ENCODE measurements at places on chromosomes 5 and 9.
A peak's percentile ranks its signal among the peaks of the same experiment; 100 is the strongest.

DNA sequence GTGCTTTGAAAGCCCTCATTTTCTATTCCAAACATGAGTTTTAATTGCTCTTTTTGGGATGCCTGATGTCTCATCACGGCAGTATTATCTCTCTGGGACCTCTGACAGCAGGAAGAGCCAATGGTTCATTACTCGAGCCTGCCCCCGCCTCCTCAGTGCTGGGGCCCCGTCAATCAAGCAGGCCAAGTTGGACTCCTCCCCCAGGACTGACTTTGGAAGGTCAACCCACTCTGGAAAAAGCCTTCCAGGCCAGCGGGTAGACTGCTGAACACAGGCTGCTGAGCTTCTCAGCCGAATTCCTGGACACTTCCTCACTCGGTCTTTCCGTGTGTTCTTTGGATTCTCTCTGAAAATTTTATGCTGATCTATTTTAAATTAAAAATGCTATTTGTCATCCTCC is 9.5 kb upstream of the BARHL1 start:
- no peak for DNase-seq

GRCh38 chr9:26768145-26768544 is 124.5 kb downstream of the CAAP1 start:
- no peak for DNase-seq

GRCh38 chr5:9058666-9059065 is 487.2 kb downstream of the SEMA5A start:
- DNase-seq: no peak

GRCh38 chr5:50445296-50445949 is 4.3 kb upstream of the EMB start:
- DNase-seq: no peak

GRCh38 chr5:180803181-180804128 is 849 bp upstream of the MGAT1 start:
- peak; percentile 84 for DNase-seq

DNA sequence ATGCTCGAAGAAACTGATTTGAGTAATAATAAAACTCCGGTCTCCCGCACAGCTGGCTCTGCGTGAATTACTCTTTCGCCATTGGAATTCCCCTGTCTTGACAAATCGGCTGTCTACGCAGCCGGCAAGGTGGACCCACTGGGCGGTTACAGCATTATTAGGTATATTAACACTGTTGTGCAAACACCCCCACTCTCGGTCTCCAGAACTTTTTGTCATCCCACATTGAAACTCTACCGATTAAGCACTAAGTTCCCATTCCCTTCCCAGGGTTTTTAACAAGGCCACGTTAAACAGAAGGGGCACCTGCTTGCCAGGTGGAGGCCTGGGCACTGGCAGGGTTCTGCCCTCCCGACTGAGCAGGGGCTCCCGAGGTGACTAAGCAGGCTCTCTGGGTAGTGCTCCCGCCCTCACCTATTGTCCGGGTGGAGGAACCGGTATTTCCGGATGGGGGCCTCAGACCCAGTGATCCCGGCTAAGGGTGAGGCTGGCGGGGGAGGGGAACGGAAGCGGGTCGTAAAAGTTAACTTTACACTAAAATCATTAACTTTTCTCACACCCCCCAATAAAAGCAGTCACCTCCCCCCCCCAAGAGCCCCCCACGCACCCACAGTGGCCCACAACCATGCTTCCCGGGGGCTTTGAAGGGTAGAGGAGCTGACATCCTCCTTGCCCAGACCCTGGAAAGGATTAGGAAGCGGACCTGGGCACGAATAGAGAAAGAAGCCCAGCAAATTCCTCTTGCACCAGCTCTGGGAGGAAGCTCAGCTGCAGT is 53.5 kb upstream of the TJP2 start:
- no peak for DNase-seq

DNA sequence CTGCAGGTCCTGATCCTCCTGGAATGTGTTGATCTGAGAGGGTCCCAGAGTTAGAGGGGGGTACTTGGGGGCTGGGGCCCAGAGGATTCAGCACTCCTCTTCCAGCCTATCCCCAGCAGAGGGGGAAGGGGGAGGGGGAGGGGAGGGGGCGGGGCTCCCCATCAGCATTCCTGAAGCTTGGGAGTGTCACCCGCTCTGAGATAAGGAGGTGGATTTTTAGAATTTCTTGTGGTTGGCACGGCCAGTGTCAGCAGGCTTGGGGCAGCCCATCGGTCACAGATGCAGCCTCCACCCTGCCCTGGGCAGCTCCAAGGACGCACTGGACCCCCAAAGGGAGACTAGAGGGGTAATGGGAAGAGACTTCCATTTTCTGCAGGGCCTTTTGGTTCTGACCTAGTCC is 5.3 kb downstream of the FGF18 start:
- no peak for DNase-seq

DNA sequence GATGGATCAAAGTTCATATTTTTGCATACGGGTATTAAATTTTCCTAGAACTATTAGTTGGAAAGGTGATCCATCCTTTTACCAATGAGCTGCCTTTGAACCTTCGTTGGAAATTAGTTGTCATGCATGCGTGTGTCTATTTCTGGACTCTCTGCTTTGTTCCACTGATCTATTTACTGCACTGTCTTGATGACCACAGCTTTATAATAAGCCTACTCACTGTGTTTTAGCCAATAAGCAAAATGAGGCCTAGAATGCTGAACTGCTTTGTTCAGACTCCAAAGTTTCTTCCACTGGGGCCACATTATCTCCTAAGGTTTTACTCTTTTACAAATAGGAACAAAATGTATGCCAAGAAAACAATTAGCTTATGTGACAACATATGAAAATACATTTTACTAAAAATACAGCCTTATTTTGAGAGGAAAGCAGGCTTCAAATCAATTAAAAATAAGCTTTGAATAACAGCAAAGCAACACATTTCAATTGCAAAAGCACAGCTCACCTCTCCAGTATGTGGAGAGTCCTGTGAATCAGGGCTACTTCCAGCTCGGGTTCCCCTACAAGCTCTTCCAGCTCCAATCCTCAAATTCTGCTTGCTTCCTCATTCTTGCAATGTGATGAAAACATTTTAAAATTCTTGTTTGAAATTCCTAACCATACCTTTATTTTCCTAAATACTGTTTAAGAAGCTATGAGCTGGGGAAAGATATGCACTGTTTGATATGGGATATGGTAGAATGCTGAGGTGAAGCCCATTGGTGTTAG is 72.0 kb downstream of the RETREG1 start:
- no peak for DNase-seq

DNA sequence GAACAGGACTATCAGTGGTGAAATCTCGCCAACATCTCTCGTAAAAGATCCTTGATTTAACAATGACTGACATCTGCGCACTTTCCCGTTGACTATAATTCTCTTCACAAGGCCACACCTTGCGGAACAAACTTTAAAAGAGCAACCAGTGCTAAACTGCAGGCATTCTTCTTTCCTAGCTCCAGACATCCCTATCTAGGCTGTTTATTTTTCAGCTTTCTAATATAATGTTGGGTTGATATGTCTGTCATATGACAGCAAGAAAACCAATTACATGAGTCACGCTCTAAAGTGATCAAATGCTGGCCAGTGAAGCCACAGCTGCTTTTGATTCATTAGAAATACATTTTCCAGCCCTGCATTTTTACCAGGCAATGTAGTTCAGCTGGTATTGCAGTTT is 162.5 kb downstream of the ELAVL2 start:
- no peak for DNase-seq

DNA sequence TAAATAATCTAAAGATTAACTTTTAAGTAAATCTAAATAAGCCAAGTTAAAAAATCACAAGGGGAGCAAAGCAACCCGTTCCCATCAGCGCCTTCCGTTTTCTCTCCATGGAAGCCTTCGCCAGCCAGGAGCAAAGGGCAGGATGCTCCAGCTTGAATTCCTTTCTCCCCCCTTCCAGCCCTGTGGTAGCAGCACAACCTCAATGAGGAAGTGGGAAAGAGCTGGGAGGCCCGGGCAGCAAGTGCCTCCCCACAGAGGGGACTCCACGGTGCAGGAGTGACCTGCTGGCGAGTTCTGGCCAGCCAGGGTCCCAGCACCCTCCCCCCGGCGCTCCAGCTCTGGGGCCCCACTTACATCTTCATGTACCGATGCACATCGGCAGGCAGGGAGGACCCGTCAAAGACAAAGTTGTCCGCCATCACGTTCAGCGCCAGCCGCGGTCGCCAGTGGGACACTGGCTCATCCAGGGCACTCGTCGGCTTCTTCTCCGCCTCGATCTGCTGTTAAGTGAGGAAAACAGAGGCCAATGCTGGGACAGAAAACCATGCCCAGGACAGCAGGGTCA is 6.3 kb downstream of the CLPTM1L start:
- DNase-seq: no peak

DNA sequence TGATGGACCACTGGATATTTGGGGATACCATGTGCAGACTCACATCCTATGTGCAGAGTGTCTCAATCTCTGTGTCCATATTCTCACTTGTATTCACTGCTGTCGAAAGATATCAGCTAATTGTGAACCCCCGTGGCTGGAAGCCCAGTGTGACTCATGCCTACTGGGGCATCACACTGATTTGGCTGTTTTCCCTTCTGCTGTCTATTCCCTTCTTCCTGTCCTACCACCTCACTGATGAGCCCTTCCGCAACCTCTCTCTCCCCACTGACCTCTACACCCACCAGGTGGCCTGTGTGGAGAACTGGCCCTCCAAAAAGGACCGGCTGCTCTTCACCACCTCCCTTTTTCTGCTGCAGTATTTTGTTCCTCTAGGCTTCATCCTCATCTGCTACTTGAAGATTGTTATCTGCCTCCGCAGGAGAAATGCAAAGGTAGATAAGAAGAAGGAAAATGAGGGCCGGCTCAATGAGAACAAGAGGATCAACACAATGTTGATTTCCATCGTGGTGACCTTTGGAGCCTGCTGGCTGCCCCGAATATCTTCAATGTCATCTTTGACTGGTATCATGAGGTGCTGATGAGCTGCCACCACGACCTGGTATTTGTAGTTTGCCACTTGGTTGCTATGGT is 54.5 kb upstream of the HNRNPA0 start:
- no peak for DNase-seq

DNA sequence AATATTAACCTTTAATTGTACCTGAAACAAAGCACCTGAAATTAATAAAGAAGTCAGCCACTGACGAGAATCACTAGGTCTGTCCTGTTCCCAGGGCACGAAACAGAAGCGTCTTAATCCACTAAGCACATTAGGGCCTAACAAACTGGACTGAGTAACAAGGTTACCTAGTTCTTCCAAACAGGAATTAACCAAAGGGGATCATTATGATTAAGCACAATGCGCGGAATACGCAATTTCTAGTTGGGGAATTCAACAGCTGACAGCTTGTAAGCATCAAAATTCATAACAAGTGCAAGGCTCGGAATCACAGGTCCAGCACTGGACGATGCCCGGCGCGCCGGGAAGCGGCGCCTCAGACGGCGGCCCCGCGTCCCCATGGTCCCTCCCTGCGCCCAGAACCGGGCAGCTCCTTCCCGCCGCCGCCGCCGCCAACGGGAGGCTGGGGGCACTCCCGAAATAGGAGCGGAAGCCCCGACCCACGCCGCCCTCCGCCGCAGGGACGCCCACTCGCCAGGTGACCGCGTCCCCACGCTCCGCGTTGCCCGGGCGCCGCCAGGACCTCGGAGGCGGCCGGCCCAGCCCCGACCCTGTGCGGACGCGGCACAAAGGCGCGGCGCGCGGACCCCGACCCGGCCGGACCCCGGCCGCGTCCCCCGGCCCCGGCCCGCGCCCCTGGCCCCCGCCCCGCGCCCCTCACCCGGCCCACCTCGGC is 898 bp downstream of the CAMSAP1 start:
- no peak for DNase-seq

DNA sequence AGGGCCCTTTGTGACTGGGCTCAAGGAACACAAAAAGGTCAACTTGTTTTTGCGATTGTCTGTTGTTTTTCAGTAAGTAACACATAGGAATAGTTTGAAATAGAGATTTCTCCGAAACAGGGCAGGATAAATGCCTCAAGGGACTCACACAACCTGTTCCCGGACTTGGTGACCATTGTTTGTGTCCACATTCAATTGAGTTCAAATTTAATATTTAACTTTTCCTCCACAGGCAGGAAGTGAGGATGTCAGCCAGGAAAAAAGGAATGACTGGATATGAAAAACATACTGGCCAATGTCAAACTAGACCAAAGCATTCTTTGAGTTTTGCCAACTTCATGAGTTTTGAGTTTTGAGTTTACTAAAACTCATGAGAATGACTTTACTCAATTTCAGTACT is 72.7 kb downstream of the SPATA31C2 start:
- no peak for DNase-seq

DNA sequence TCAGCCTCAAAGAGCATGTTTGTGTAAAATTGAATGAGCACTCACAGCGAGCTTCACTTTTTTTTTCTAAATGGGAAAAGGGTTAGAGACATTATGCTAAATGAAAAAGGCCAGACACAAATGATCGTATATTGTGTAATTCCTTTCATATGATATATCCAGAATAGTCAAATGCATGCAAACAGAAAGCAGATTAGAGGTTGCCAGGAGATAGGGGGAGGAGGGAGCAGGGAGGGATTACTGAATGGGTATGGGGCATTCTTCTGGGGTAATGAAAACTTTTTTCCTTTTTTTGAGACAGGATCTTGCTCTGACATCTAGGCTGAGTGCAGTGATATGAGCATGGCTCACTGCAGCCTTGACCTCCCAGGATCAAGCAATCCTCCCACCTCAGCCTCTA is 47.1 kb downstream of the DMAC1 start:
- DNase-seq: no peak

DNA sequence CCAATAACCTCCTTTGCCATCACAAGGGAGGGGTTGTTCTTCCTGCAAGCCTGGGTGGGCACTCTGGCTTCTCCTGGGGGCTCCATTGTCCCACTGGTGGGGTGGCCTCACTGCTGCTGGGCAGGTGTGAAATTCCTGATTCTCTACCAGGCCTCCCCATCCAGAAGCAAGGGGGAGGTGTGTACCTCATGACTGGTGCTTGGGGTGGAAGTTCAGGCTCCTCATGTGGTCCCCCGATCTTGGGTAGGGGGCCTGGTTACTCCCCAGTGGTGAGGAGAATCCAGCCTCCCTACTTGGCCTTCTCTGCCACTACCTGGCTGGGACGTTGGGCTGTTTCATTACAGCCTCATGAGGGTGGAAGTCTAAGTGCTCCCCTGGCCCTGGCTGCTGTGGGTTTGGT is 433.9 kb downstream of the IRX2 start:
- no peak for DNase-seq

- no peak for DNase-seq
Measured at GRCh38 chr5:54680998-54681397, 163.4 kb downstream of the SNX18 start.

GRCh38 chr5:94433397-94434163 is 184.8 kb downstream of the KIAA0825 start:
- DNase-seq: no peak

DNA sequence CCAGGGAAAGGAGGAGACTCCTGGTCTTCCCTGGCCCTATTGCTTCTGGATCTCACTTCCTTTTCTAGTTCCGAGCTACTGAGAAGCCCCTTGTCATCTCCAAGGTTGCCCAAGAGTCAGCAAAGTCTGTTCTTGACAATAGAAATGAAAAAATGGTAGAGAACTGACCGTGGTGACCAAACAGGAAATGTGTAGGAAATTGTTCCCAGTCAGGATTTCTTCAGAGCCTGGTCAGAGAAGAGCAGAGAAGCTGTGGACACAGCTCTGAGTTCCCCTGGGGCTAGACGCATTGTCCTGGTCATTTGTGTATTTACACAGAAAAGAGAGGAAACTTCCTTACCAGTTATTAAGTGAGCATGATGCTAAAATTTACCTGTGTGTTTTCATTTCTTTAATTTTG is 35.6 kb downstream of the S1PR3 start:
- DNase-seq: no peak
